ENCODE measurements at places on chromosomes 2 and 18. TPM values are rescaled to one million over a fixed set of nuclear protein-coding genes. Genes with fewer than 3 reads are reported as not detected.

GRCh38 chr2:120482334-120482733 lies 136.4 kb downstream of the INHBB start:
- no peak for DNase-seq

- DNase-seq, result no peak
These were observed at the start of gene SLC25A52 for GRCh38 chr18:31760695-31761094. TSS of gene SLC25A52 (minus strand) at chr18:31760880. CDS start at chr18:31760661, 219 bp downstream.

GRCh38 chr18:51881394-51881793 lies 458.6 kb upstream of the DCC start:
- DNase-seq, result no peak

Gene THOC1
- total RNA-seq, result 20.2 TPM

Gene DLX1
- not detected for total RNA-seq

Gene WNT10A
- 2.5 TPM for total RNA-seq

DNA sequence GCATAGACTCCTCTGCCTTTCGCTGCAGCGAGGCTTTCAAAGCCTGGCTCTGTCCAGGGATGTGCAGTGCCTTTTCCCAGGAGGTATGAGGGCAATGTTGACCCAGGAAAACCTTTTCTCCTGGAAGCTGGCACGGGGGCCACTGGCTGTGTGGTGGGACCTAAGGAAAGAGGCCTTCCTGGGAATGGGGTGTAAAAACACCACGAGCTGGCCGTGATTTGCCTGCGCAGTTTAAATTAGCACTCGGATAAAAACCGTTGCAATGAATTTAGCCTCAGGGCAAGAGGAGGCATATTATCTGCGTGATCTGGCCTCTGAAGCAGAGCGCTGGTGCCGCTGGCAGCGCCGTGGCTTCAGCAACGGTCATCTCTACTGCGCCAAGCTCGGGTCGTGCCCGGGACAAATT lies 3.0 kb downstream of the OSR1 start:
- DNase-seq, result no peak

- DNase-seq, result peak; percentile 61
These were observed 13.8 kb upstream of the YWHAQ start for GRCh38 chr2:9644603-9645002.

DNA sequence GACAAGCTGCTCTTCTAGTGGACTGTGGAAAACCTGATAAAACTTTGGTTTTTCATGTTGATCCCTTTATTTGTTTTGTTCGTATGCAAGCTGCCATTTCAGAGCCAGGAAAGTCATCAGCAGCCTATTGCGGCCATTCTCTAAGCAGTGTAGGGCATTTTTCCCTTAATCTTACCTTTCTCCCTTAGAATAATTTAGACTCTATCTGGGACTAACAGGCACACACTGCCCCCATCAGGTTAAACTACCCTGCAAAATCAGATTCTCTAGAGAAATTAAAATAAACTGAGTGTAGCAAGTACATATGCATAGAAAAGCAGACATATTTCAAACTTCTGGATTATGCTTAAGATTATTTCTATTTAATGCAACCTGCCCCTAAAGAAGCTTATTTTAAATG lies 347.5 kb downstream of the METTL4 start:
- peak; percentile 34 for DNase-seq

Gene BMP10
- total RNA-seq, result not detected

GRCh38 chr2:178761759-178762371 lies 45.4 kb downstream of the TTN start:
- DNase-seq, result peak; percentile 12

Gene TTLL4
- 27.4 TPM for total RNA-seq

DNA sequence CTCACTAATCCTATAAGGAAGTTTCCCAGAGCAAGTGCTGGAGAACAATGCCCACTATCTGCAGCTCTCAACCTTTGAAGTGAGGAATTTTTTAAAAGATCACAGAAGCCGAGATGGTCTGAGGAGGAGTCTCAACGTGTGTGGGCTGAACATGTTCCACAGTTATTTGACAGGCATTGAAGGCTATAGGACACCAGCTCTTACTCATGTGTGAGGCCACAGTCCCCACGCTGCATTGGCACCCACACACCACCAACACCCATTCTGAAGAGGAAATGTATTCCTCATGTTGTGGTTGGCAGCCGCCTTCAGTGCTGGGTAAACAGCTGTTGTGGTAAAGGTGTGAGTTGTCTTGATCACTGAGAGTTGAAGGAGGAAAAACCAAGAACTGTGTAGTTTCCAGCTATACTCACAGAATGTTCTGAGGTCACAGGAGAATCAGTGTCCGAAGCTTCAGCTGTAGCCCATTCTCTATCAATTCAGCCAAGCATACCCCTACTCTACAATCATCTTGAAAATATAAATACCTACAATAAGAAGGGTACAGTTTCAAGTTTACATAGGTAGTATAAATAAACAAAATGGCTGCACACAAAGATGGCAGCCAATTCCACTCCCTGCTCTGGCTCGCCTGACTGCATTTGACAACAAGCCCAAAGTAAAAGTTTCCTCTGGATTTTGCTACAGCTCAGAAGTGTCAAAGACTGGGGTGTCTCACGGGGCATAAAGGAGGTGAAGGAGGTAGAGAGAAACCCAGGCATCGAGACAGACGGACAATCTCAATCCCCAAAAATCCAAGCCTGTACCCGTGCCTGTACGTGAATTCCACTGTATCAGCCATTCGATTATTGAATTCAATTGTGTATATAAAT lies 12.1 kb downstream of the CD226 start:
- DNase-seq, result peak; percentile 39

DNA sequence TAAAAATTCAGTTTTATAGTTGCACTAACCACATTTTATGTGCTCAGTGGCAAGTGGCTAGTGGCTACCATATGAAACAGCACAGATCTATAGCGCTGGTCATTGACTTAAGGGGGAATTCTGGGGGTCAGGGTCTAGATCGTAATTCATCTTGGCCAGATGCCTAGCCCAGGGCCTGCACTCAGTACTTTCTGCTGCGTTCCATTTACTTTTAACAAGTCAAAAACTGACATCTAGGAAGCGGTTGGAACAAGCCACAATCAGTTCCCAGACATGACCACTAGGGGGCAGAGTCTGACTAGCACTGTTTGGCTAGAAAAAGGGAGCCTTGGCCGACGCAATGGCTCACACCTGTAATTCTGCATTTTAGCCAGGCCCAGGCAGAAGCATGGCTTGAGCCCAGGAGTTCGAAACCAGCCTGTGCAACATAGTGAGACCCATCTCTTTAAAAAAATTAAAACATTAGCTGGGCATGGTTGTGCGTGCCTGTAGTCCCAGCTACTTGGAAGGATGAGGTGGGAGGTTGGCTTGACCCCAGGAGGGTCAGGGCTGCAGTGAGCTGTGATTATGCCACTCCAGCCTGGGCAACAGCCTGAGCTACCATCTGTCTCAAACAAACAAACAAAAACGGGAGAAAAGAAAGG lies 9.0 kb upstream of the TMBIM1 start:
- peak; percentile 54 for DNase-seq

Gene GBX2
- total RNA-seq, result 1.2 TPM

Gene CIDEA
- total RNA-seq, result 0.43 TPM

Data from astrocyte (in vitro differentiated cells and primary cell).